ENCODE measurements at places on chromosomes 7 and 10.

DNA sequence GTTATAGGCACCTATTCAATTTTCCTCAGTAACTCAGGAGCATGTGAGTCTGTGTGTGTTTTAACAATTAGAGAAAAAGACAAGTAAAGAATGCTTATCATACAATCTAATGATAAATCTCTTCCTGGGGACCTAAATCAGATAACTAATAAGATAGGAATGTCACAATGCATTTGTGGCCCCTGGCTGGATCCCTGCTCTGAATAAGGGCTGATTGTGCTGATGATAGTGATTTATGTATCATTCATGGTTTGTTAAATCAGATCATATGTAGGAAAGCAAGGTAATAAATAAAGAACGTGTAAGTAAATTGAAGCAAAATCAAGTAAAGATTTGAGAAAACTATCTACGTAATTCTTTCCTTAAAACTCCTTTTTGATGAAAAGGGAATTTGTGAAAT, 145.9 kb downstream of the C7orf25 start:
- DNase-seq, result no peak

GRCh38 chr10:113379091-113379490, 173.8 kb upstream of the HABP2 start:
- no peak for DNase-seq

GRCh38 chr7:85896531-85896930, 709.7 kb upstream of the SEMA3D start:
- DNase-seq, result no peak

DNA sequence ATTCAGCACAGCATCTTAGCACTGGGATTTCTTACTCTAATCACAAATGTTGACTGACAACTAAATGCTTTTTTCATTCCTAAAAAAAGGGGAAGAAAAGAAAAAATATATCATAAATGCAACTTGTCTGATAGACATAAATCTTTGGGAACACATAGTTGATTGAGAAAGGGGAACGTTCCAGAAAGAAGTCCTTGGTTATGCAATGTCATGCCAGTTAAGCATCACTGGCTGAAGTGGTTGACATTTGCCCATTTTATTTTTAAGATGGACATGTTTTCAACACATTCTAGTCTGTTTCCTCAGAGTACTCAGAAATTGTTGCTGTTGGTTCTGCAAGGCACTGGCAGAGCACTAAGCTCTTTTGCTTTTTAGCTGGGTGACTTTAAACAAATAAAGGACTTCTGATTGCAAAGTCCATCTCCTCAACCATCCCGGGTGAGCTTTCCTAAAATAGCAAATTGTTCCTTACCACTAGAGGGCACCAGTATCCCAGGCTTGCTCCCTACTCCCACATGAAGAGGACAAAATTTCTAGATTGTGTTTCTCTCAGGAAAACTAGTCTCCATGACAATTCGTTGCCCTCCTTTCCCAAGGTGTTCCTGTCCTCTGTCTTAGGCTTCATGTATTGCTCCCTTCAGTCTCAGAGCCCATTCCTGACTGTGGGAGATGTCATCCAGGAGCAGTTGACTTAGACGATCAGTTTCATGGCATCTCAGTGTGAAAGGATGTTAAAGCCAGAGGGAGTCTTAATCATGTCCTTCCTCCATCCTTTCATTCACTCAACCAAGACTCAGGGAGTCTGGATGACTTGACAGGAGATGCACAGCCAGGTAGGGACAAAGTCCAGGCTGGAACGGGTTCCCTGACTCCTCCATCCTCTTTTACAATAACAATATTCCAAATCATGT, 23.9 kb downstream of the OPALIN start:
- DNase-seq, result no peak

DNA sequence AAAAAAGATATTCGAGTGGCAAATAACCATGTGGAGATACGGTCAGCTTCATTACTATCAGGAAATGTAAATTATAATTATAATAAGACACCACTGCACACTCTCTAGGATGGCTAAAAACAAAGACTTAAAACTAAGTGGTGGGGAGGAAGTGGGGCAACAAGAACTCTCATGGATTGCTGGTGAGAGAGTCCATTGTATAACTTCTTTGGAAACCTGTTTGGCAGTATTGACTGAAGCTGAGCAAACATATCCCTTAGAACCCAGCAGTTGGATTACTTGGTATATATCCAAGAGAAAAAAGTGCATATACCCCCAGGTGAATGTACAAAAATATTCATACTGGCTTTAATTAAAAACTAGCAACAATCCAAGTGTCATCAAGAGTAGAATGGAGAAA, 133.7 kb upstream of the CTBP2 start:
- DNase-seq, result no peak

GRCh38 chr10:48231699-48232315, 42.7 kb downstream of the FRMPD2 start:
- no peak for DNase-seq

GRCh38 chr10:112375721-112376395, 1.9 kb downstream of the ACSL5 start:
- DNase-seq, result no peak

DNA sequence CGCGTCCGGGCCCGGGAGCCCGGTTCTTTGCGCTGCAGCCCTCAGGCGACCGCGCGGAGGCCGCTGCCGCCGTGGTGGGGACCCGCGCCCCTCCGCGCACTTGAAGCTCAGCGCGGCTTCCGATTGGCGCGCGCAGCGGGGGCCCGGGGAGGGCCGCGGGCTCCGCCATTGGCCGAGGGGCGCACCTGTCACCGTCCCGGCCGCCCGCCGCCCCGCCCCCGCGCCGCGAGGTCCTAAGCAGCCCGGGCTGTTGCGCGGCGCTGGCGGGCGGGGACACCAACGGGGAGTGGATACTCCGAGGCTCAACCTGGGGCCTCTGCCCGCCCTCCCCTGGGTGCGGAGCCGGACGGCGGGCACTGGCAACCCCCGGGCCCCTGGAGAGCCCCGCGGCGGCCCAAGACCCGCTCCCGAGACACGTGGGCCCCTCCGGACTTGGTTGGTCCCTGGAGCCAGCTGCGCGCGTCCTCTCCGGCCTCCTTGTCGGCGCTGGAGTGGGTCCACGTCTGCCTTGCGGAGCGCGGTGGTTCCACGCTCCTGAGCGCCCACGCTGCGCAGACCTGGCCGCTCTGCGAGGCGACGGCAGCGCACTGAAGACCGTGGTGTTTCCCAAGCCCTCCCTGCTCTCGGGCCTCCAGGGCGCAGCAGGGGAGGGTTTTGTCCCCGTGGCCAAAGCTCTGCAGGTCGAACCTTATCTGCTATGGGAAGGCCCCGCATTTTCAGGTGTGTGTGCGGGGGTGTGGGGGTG, at the start of gene MNX1:
TSS of gene MNX1 (minus strand) at position 76 of the 745 bp plus-strand sequence. CDS start 313 bp downstream, outside the sequence.
- no peak for DNase-seq

DNA sequence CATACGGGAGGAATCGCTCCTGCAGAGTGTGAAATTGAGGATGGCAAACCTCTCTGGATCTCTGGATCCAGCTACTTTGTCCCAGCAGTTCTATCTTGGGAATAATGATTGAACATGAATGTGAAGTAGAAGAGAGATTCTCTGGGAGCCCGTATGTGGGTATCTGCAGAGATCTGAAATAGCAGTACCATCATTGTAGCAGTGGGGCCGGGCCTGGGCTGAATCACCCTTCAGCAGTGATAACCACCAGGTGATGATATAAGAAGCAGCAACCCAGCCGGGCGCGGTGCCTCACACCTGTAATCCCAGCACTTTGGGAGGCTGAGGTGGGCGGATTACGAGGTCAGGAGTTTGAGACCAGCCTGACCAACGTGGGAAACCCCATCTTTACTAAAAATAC, 51.9 kb downstream of the SKIDA1 start:
- DNase-seq, result no peak

- DNase-seq, result no peak
Measured at GRCh38 chr7:154183482-154183881, 131.3 kb downstream of the DPP6 start.

DNA sequence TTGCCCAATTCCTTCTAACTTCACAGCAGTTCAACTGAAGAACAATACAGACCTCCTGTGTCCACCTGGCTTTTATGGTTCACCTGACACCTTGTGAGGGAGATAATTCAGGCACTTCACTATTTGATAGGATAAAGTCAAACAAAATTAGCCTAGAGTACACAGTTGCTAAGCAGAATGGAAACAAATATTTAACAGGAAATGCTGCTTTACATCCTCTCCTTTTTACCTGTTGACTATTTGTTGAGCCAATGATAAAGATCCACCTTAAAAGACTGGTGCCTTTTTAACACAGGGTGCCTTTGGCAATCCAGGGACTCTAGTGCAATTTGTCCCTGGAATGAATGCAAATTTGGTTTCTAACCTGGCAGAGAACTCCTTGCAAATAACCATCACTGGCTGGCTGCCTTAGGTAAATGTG, 39.8 kb downstream of the ITPRID1 start:
- DNase-seq, result no peak

GRCh38 chr7:100627238-100627549, 14.2 kb downstream of the TFR2 start:
- DNase-seq, result no peak

DNA sequence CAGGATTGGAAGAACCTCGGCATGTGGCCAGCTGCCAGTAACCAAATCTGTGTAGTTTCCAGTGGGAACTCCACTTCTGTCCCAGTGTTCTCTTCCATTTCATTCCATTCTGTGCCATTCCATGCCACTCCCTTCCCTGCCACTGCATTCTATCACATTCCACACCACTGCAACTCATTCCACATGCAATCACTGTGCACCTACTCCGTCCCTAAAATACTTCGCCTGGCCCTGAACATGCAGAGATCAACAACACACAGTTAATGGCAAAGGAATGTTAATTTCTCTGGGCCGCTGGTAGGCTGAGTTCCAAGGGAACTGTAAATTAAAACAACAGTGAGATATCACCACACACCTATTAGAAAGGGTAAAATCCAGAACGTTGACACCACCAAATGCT, 64.8 kb downstream of the AKR1B1 start:
- DNase-seq, result no peak

DNA sequence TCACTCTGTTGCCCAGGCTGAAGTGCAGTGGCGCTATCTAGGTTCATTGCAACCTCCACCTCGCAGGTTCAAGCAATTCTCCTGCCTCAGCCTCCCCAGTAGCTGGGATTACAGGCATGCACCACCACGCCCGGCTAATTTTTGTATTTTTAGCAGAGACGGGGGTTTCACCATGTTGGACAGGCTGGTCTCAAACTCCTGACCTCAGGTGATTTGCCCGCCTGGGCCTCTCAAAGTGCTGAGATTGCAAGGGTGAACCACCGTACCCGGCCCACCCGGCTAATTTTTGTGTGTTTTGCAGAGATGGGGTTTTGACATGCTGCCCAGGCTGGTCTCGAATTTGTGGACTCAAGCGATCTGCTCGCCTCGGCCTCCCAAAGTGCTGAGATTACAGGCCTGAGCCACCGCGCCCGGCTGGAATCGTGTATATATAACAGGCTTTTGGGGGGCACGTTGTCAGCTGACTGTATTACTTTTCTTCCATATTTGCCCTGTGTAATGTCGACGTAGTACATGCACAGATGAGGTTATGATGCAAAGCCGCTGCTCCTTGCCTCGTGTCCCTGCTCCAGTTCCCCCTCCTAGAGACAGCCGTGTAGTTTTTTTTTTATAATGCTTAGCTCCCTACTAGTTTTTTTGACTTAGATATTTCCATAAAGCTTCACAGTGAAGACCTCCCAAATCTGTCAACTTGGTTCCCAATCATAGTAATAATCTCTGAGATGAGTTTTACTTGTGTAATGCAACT, 883 bp upstream of the TRA2A start:
- DNase-seq, result no peak

DNA sequence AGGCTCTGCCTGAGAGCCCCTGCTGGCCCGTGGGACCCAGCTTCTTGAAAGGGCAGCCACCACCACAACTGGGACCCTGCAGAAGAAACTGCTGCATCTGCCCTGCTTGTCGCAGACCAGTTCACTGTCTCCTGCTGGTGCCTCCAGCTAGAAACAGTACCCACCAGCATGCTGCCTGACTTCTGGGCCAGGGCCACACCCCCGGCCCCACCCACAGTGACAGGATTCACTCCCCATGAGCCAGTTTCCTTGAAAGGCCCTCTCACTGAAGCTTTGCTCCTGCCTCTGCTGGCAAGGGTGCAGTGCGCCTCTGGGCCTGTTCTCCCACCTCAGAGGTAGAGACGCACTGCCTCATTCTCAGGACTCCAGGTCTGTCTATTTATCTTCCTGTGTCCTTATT, 32.4 kb downstream of the ANXA11 start:
- DNase-seq, result no peak

GRCh38 chr10:88545359-88545758, 37.8 kb downstream of the RNLS start:
- no peak for DNase-seq

GRCh38 chr7:43621729-43622448, 39.0 kb downstream of the STK17A start:
- DNase-seq, result no peak
